NCI-H2171 (cell line): ENCODE measurements at places on chromosomes 2 and 18.

- no peak for DNase-seq
Measured at GRCh38 chr18:78192054-78192453, 787.6 kb upstream of the SALL3 start.

GRCh38 chr2:209726311-209726710 is 45.3 kb upstream of the UNC80 start:
- no peak for DNase-seq

- no peak for DNase-seq
Measured at GRCh38 chr2:167342769-167343168, 454.5 kb downstream of the XIRP2 start.

DNA sequence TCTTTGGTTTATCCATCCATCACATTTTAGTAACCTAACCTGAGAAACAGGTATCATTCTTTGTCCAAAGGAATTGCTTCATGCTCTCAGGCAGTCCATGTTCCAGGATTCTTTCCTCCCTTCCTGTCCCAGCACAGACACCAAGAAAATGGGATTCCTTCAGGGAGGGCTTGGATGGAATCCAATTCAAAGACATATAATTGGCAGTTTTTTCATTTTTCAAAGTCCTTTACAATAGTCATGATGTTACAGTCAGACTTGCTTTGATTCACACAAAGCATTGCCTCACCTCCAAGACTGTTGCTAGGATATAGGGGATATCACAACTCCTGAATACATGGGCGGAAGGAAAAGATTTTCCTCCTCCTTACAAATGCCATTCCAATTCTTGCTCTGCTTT is 241.4 kb upstream of the ACVR2A start:
- no peak for DNase-seq

DNA sequence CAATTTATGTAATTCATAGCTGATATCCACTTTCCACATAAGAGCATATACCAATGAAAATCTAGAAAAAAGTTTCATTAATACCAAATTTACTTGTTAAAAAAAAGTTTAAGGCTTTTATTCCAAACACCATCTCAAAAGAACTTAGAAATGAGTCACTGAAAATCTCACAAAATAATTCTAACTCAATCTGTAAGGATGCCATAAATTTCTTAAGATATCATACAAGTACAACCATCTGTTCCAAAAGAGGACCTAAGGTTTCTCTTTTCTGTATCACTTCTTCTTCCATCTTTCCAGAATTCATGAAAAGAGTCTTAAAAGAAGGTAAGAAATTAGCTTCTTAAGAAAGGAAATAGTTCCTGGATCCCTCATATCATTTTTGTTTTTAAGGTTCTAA is 60.4 kb downstream of the TRIP12 start:
- DNase-seq: no peak

GRCh38 chr18:28791101-28791500 is 614.2 kb upstream of the CDH2 start:
- no peak for DNase-seq

DNA sequence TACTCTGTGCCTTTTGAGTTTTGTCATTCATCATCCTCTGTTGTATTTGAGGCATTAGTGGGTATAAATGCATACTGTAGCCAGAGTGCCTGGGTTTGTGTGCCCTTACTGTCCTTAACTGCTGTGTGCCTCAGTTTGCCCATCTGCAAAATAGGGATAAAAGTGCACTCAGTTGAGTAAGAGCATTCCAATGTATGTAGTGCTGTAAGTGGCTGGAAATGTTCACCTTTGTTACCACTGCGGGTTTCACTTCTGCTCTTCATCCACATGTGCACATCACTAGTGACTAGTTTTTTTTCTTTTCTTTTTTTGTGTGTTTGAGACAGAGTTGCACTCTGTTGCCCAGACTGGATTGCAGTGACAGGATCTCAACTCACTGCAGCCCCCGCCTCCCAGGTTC is 39.9 kb downstream of the PLEKHB2 start:
- DNase-seq: no peak

DNA sequence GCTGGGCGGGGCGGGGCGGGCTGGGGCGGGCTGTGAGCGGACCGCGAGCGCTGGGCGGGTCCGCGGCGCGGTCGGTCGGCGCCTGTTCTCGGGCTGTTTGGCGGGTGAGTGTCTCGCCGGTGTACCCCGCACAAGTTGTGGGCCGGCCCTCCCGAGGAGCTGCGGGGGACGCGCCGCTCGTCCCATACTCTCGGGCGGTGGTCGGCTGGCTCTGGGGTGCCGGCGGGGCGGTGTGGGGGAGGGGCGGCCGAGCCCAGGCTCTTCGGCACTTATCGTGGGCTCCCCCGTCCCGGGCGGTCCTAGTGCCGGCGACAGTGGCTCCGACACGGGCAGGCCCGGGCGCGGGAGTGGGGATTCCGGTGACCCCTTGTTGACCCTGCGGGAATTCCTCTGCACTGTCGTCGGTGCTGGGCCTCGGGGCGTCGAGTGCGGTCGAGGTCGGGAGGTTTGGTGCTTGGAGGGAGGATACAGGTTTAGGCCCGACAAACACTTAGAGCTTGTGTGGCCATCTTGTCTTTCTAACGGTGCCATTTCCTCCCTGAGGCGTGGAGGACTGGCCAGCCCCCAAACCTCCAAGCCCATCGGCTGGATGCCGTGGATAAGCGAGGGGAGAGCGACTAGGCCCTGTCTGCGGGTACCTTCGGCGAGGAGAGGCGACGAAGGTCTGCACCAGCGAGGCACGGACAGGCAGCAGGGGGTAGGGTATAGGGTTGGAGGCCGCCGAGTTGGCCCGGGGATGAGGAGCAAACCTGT is at the start of gene SEPTIN2:
SEPTIN2 (plus strand) TSS at position 47 of the 753 bp plus-strand sequence. CDS start 8,308 bp downstream, outside the sequence.
- peak; percentile 14 for DNase-seq

DNA sequence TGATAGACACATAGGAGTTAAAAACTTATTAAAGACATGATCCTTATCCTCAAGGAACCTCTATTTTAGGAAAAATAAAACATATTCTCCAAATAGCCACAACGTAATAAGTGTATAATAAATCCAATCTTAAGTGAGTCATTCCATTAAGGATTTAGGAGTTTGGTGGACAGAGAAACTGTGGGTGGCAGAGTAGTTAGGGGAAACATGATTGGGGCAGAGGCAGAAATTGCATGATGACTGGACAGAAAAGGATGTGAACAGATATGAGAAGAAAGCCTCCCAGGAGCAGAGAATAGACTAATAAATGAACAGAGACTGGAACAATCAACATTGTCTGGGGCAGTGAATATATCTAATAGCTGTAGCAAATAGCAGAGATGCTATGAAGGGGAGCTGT is 48.1 kb upstream of the SIGLEC15 start:
- no peak for DNase-seq

GRCh38 chr2:230218421-230218820 is 1.4 kb downstream of the SP110 start:
- no peak for DNase-seq

- DNase-seq: no peak
Measured at GRCh38 chr2:18959952-18960717, 370.8 kb upstream of the NT5C1B start.

- no peak for DNase-seq
Measured at GRCh38 chr18:26503382-26503781, 45.0 kb downstream of the KCTD1 start.

- no peak for DNase-seq
Measured at GRCh38 chr2:226995625-226996041, 159.8 kb downstream of the RHBDD1 start.

DNA sequence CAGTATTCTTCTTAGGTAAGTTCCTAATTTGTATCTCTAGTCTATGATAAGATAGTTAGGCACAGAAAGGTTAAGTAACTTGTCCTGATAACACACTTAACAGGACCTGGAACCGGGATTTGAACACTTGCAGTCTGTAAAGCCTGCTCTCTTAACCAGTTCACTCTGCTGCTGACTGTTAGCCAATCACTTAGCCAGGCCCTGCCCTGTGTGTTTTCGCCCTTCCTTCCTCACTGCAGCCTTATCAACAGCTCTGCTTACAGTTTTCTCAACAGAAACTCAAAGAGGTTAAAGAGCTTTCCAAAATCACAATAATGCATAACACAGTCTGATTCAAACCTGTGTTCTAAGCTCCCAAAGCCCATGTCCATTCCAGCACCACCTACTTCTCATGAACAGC is 151.7 kb downstream of the TRABD2A start:
- no peak for DNase-seq

- DNase-seq: no peak
Measured at GRCh38 chr18:52319424-52319983, 20.5 kb upstream of the DCC start.

DNA sequence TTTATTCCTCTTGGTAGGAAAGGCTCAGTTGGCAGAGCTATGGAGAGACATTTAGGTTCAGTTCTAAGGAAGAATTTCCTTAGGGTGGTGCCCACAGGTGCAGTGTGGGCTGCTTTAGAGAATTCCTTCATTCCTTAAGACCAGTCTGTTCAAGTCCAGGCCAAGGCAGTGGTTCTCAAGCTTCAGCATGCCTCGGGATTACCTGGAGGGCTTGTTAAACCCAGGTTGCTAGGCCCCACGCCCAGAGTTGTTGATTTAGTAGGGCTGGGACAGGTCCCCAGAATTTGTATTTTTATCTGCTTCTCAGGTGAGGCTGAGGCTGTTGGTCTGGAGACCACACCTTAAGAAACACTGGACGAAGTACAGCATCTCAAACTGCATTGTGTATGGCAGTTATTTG is 68.9 kb downstream of the CERS6 start:
- DNase-seq: no peak

DNA sequence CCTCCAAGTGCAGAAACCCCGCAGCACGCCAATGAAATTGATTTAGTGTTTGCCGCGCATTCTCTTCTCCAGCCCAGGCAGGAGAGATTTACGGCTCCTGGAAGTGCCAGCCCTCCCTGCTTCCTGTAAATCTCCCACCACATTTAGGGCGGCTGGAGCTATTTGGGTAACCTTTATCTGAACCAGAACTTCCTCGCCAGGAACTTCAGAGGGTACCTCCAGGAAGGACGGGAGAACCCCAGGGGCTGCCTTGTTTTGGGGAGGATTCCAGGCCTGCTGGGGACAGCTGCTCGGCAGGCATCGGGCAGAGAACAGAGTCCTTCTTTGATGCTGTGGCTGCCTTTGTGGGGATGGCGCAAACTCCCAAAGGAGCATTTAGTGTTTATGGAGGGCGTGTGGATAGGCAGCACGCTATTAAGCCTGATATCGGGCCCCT is 122.0 kb upstream of the MYCN start:
- no peak for DNase-seq

GRCh38 chr2:39515273-39515896 is 78.3 kb upstream of the MAP4K3 start:
- no peak for DNase-seq

- no peak for DNase-seq
Measured at GRCh38 chr2:54810246-54810645, 86.8 kb downstream of the EML6 start.

- DNase-seq: no peak
Measured at GRCh38 chr18:41992066-41992465, 37.0 kb downstream of the PIK3C3 start.

GRCh38 chr2:179170901-179171300 is 93.7 kb downstream of the SESTD1 start:
- DNase-seq: no peak

DNA sequence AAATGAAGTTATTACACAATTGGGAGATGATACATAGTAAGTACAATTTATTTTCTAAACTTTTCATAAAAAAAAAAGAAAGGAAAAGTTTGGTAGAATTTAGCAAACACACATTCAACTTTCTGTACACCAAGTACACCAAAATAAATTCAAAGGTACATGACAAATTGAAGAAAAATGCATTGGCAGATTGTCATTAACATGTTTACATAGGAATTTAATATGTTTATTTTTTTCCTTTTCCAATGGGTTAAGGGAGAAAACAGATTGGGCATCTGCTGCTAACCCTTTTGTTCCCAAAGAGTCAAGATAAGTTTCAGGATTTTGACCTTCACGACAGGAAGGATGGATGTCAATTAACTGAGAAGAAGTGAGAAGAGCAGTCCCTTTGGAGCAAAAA is 620.4 kb downstream of the XIRP2 start:
- no peak for DNase-seq

- DNase-seq: no peak
Measured at GRCh38 chr2:32732120-32732519, 104.3 kb downstream of the TTC27 start.

DNA sequence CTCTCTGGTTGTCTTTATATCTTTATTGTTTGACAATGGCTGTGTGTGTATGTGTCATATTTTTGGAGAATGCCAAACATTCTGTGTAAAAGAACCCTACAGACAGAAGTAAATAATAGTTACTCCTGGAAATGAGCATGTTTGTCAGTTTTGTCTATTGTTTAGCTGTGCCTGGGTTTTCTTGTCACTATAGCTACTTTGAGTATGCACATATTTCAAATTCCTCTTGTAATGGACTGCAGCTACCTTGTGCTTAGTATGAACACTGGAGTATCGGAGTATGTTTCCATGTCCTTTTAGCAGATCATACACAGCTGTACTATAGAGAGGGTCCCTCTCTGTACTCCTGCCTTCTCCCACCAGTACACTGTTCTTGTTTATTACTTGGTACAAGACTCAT is 58.0 kb upstream of the DOCK10 start:
- DNase-seq: no peak

- no peak for DNase-seq
Measured at GRCh38 chr2:8907764-8908288, 70.4 kb upstream of the KIDINS220 start.

DNA sequence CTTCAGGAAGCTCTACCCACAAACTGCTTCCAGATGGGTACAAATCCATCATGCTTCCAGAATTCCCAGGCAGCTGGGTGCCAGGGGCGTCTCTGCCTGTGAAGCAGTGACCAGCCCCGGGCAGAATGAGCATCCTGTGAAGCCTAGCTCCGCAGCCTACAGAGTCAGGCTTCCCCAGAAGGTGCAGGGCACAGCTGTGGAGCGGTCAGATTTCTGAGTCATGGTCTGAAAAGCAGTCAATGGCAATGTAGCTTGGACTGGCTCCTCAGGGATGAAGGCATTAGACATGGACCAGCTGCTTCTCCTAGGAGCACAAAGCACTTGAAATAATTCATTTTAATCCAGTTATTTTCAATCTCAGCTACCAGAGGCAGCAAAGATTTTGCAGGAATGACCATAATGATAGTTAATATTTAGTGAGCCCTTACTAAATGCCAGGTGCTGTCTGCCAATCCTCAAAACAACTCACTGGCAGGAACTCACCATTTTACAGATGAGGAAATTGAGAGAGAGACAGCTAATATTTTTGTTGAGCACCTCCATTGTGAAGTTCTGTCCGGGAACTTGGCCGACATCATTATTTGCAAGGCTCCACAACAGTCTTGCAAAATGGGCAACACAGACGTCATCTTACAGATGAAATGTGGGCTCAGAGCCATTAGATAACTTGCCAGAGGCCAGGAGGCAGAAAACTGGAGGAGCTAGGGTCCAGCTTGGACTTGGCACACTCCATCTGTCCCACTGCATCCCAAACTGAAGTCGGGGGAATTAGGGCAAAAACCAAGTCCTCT is 31.7 kb downstream of the ACMSD start:
- DNase-seq: no peak

- no peak for DNase-seq
Measured at GRCh38 chr2:154462634-154463033, 235.9 kb upstream of the KCNJ3 start.

GRCh38 chr2:218331745-218332144 is 24.9 kb upstream of the CATIP start:
- no peak for DNase-seq
